Left ventricle myocardium superior (tissue), 1 donor: ENCODE measurements at places on chromosomes 5 and 9.

GRCh38 chr9:121143771-121144170 is 57.9 kb downstream of the RAB14 start:
- no peak for DNase-seq

DNA sequence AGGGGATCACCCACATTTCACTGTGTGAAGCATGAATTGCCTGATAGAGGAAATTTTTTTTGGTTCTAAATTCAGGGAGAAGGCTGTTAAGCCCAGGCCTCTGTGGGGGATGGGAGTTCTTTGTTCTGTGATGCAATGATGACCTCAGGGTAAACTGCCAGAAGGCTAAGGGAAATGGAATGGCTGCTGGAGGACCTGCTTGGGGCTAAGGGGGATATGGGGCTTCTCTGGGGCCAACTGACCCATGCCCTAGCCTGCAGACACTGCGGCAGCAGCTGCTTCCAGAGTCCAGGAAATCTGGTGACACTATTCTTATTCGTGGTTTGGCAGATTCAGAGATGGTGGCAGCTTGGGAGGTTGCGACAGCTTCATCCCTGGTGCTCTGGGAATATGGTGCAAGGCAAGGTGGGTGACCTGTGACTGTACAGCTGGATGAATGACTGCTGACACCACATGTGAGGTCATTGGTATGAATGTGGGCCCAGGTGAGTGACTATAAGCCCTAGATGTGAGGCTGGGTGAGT is 30.3 kb downstream of the VCP start:
- no peak for DNase-seq

DNA sequence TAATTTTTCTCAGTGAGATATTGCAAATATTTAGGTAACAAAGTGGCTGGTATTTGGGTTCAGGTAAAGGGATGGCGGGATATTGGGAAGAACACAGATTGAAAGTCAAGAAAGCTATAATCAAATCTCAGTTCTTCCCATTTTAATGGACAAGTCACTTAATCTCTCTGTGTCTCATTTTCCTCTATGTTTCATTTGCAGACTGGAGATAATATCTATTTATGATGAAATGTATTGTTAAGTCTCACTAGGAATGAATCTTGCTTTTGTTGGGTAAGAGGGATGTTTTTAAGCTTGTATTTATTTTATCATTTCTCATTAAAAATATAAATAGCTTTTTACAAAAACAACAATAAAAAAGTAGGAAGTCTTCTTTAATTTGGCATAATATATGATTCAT is 175.4 kb downstream of the ISL1 start:
- no peak for DNase-seq

- no peak for DNase-seq
Measured at GRCh38 chr9:1208157-1208556, 158.0 kb downstream of the DMRT2 start.

DNA sequence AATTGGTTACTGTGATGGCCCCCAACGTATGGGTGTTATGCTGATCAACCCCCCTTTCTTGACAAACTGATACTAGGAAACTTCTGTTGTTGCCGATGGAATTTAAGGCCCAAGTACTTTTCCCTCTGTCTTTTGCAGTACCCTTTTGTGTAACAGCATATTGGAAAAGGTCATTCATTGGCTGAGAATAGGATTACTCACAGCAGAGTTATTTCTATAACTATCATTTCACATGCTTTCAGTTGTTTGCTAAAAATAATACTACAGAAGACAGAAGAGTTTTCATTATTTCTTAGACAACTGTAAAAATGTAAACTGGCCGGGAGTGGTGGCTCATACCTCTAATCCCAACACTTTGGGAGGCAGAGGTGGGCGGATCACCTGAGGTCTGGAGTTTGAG is 329.5 kb downstream of the KIAA0825 start:
- DNase-seq = no peak

DNA sequence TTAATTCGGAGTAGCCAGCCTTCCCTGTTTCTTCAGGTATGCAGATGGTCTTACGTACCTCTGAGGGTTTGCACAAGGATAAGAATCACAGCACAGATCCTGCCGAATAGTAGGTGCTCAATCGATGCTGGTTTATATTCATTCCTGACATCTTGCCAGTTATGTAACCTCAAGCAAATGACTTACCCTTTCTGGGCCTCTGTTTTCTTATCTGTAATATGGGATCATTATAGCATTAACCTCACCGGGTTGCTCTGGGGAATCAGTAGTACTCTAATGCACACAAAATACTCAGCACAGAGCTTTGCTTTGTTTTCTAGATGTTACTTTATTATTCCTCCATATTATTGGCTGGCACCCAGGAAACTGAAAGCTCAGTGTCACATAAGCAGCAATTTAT is 7.7 kb upstream of the NR5A1 start:
- no peak for DNase-seq

GRCh38 chr9:105694848-105695581 is 674 bp downstream of the TMEM38B start:
- DNase-seq = peak; percentile 79

DNA sequence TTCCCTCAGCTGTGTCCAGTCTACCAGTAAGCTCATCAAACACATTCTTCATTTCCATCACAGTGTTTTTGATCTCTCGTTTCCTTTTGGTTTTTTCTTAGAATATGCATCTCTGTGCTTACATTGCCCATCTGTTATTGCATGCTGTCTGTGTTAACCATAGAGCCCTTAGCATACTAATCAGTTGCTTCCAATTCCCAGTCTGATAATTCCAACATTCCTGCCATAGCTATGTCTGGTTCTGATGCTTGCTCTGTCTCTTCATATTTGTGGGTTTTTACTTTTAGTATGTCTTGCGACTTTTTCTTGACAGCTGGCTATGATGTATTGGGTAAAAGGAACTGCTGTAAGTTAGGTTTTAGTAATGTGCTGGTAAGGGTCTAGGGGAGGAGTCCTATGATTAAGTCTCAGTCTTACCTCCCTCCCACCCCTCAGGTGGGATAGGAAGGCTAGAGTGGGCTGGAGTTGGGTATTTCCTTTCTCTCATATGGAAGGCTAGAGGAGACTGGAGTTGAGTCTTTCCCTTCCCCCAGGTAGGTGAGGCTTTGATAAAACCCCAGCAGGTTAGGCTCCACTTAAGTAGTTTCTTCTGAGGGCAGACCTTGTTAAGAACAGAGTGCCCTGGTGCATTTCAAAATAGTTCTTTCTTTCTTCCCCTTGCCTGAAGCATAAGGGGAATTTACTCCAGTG is 99.1 kb upstream of the RASGRF2 start:
- DNase-seq = no peak

DNA sequence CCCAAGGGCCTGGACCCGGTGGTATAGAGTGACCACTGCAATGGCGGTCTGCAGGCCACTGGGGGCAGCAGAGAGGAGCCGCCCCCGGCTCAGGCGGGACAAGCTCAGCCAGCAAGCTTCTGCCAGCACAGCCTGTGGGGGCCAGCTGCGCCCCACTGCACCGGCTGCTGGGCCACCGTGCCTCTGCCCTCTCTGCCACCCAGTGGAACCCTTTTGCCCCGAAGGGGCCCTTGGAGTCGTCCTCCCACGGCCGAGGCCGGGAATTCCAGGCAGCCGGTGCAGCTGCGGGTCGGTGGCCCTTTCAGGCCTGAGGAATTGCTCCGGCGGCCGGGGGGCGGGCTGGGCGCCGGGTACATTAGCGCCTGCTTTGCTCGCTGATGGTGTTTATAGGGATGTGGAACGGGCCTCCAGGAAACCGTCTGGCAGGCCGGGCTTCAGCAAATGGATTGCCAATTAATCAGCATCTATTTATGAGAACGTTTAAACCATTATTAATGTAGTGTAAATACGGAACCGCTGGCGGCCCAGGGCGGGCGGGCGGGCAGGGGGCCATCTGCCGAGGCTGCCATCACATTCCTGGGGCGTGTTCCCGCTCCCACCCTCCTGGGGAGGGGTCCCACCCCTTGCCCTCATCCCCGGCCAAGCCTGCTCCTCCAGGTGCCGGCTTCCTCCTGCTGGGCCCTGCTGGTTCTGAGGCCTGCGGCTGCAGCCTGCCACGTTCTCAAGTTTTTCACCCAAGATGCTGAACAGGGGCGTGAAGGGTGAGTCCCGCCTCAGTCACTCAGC is 127.4 kb downstream of the BARX1 start:
- DNase-seq = peak; percentile 69

- DNase-seq = no peak
Measured at GRCh38 chr5:133196441-133197085, 144.8 kb downstream of the HSPA4 start.

GRCh38 chr9:29816954-29817703 is 2243.8 kb upstream of the C9orf72 start:
- no peak for DNase-seq

DNA sequence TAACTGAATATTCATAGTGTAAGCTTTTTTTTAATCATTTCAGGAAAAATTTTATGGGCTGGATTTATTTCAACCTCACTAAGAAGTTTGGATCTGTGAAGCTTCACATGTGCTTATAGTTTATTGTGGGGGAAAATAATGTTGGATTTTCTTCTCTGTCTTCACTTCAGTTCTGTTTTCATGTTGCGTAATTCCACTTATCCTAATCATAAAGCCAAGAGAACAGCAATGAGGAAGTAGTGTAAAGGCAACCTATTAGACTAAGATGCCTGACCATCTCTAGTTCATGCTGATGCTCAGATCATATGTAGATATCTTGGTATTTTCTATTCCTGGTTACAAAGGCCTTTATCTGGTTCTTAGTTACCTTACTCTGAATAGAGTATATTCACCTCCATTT is 50.0 kb downstream of the CD180 start:
- DNase-seq = no peak

DNA sequence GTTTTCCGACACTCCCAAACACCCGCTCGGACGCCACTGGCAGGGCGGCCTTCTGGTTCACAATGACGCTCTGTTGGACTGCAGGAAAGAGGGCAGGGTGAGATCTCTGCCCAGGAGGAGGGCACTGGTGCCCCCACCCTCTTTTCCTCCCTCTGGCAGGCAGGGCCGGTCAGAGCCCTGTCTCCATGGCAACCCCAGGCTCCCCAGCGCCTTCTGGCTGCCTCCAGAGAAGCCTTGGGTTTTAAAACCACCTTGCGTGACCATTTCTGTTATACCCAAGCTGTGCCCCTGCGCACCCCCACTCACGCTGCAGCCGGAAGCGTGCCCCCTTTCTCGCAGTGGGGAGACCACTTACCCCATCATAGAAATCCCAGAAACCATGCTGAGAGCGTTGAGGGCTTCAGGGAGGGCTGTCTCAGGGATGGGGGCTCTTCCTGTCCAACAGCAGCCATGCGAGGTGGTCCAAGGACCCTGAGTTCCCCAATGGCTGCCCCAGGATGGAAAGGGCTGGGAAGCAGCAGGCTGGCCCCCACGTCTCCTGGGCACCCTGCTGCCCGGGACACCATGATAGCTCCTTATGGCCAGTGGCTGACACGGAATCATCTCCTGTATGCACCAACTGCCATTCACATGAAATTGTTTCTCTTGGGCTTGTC is 7.3 kb downstream of the C9orf50 start:
- no peak for DNase-seq

DNA sequence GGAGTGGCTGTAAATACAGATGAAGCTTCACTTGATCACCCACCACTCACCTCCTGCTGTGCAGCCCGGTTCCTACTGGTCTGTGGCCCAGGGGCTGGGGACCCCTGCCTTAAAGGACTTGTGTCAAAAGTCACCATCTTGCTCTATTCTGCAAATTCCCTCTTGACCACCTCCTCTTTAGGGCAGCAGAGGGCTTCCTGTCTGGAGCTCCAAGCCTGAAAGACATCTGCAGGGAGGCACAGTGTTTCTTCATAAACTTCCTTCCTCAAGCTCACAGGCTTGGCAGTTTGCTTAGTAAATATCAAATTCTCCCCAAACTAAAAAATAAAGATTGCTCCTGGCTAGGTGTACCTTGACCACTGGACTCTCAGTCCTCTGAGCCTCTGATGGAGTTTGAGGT is 104.4 kb downstream of the FRMD3 start:
- DNase-seq = no peak

- DNase-seq = no peak
Measured at GRCh38 chr9:127801955-127802575, 617 bp upstream of the FPGS start.

DNA sequence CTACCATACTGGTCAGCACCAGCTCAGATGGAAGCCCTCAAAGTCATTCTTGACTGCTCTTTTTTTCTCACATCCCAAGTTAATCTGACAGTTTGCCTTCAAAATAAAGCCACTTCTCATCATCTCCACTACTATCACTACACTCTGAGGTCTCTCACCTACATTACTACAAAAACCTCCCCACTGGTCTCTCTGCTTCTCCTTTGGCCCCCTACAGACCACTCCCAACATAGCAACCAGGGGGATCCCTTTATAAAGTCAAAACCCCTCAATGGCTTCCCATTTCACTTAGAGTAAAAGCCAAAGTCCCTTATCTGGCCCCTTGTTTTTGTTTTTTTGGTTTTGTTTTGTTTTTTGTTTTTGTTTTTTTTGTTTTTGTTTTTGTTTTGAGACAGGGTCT is 4.6 kb downstream of the ARAP3 start:
- no peak for DNase-seq

DNA sequence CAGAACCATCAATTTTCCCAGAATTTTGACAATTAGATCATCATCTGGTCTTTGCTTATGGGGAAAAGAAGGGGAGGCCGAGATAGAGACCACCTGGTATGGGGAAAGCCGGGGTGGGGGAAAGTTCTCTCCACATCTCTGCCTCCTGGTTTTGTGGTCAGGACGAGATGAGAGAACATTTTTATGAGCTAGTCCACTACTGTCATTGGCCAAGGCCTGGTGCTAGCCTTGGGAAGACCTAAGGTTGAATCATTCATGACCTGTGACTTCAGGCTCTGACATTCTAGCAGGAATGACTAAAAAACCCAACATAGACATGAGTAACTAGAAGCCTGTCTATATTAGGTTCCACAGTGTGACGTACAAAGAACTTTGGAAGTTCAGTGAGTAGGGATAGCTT is 135.2 kb downstream of the PTTG1 start:
- no peak for DNase-seq

- DNase-seq = no peak
Measured at GRCh38 chr5:80094236-80094738, 59.1 kb downstream of the THBS4 start.

DNA sequence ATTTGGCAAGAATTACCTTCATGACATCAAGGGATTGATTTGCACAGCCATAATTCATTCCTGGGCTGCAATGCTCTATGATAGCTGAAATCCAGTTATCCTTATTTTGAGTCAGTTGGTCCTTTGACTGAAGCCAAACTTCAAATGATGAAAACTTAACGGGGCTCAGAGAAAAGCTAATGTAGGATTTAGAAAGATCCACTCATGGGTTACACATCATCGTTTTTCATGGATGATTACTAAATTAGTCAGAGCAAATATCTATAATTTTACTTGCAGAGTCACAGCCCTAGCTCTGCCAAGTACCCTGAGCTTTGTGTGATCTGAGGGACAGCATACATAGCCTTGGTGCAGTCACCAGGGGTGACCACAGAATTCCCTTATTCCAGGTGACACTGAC is 27.3 kb upstream of the MUSK start:
- no peak for DNase-seq
